ENCODE measurements at places on chromosomes 2 and 18.

DNA sequence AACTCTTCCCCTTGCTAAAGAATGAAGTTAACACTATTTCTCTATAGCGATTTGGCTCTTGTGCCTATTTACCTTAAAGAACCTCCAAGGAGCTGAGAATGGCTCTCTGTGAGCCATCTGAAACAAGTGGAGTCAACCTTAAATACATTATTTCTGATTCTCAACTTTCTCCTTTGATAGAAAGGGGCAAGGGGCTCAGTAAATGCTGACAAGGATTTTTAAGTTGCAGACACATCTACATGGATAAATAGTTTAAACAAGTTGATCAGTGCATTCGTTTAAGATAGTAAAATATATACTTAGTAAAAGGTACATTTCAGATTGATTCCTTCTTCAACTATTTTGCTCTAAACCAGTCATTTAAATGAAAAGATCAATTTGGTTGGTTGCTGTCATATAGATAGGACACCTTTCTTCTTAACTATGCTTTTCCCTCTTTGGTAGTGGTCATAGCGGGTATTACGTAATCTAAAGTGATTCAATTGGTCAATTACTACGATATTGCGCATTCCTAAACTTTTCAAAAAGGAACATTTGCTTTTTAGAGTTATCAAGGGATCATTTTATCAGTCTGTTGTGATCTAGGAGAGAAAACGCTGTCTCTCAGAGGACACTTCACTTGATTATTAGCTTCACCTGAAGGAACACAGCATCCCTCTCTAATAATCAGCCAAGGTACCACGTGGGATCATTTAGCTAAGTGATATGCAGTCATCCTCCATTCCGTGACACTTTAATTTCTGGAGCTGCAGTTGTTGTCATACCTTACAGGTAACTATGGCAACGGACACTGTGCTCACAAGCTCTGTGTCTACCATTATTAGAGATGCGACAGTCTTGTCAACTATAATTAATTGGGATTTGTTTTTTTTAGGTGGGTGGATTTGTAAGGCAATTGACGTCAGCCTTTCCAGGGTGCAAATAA is 50.9 kb upstream of the KCNE4 start:
- no peak for DNase-seq

GRCh38 chr2:149467436-149467835 is 120.1 kb downstream of the MMADHC start:
- DNase-seq = no peak

- DNase-seq = no peak
Observed at GRCh38 chr2:67091681-67092080, 305.5 kb upstream of the ETAA1 start.

- DNase-seq = no peak
Observed at GRCh38 chr2:160125828-160126227, 63.4 kb upstream of the PLA2R1 start.

- DNase-seq = no peak
Observed at GRCh38 chr18:51446571-51447210, 249.2 kb upstream of the MEX3C start.

Measured in stimulated activated CD8-positive, alpha-beta memory T cell treated with anti-CD3 and anti-CD28 coated beads, Interleukin-15, amount 100 ng/mL, for 48 hours (primary cell).